Panc1 (cell line): ENCODE measurements at places on chromosomes 12 and 14. TPM values are rescaled to one million over a fixed set of nuclear protein-coding genes. Genes with fewer than 3 reads are reported as not detected.

Gene OR11H6
- total RNA-seq: not detected

Gene RIPK3
- total RNA-seq: not detected

Gene ACOT4
- 2.7 TPM for total RNA-seq

Gene DHRS1
- total RNA-seq: 8.9 TPM

Gene SERPINA10
- total RNA-seq: 0.03 TPM

- no peak for DNase-seq
Measured at GRCh38 chr14:73576391-73576790, 7.4 kb downstream of the ACOT2 start.

DNA sequence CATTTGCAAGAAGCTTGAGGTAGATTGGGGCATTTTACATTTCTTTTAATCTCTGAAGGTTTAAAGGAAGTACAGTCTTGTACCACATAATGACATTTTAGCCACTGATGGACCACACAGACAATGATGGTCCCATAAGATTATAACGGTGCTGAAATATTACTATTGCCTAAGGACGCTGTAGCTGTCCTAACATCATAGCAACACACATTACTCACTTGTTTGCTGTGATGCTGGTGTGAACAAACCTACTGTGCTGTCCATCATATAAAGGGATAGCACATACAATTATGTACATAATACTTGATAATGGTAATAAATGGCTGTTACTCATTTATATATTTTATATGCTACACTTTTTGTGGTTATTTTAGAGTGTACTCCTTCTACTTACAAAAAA is 127.1 kb upstream of the CPNE8 start:
- no peak for DNase-seq

GRCh38 chr12:120321382-120322202 is 6.0 kb downstream of the PLA2G1B start:
- DNase-seq: no peak

GRCh38 chr12:41515953-41516352 is 327.8 kb downstream of the PDZRN4 start:
- DNase-seq: no peak

- DNase-seq: no peak
Measured at GRCh38 chr12:32499048-32499447, 99.7 kb downstream of the FGD4 start.

DNA sequence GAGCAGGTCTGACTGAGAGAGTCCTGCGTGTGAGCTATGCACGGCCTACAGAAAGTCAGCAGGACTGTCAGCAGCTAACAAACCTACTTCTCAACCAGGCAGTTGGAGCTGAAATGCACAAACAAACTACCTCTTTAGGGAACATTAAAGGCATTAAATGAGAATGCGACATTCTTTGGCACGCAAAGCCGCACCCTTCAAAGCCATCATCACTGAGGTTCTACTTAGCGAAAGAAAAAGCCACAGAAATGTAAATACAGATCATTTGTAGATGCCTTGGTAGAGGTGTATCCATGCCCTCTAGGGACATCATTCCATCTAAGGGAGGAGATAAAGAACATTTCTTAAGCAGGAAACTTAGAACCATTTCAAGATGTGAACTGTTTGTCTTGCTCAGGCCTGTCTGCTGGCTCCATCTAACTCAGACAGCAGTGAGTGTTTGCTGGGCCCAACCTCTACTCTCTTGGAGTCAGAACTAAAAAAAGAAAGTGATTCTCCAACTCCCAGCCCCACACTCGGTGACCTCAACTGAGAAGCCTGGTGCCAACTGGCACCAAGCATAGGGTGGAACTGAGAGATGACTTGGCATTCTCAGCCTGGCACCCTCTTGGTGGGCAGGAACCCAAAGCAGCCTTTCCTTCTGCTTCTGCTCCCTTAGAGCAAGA is 63.5 kb upstream of the MBIP start:
- DNase-seq: no peak
